Uterus (tissue), 4 donors: ENCODE measurements at places on chromosomes 5 and 9. TPM values are rescaled to one million over a fixed set of nuclear protein-coding genes. Genes with fewer than 3 reads are reported as not detected.

GRCh38 chr9:5851445-5851844 lies 18.5 kb upstream of the ERMP1 start:
- DNase-seq, result no peak

DNA sequence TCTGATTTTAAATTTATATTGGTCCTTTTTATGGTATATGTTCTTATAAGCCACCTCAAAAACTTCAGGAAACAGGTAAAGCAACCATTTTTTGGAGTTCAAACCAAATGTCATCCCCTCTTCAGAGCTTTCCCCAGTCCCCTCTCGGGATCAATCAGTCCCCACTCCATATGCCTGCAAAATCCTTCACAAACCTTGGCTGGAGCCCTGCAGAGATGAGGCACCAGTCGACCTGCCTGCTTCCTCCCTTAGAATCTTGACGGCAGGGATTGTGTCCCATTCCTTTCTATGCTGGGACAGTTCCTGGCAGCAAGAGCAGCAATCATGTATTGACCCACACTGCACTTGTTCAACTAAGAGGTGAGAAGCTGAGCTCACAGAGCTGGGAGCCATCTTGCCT lies 22.6 kb downstream of the B4GALT1 start:
- no peak for DNase-seq

GRCh38 chr9:137303893-137304382 lies 1.9 kb upstream of the NRARP start:
- no peak for DNase-seq

- DNase-seq, result no peak
These were observed 7.8 kb downstream of the DMRT2 start for GRCh38 chr9:1057910-1058309.

NRG2 gene
- 4.5 TPM for total RNA-seq

DNA sequence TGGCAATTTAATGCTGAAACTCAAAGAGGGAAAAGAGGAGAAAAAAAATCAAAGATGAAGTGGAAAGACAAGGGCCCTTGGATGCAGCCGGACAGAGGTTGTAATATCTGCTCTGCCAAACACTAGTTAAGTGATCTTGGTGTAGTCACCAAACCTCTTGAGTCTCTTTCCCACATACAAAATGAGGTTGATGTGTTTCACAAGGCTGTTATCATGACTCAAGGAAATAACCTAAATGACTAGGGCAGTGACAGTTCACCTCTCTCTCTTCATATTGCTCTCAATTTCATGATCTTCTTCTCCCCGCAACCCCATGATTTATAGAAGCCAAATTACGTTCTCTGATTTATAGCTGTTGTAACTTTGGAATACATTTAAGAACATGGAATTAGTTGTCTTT lies 44.9 kb downstream of the PIK3R1 start:
- DNase-seq, result no peak

DNA sequence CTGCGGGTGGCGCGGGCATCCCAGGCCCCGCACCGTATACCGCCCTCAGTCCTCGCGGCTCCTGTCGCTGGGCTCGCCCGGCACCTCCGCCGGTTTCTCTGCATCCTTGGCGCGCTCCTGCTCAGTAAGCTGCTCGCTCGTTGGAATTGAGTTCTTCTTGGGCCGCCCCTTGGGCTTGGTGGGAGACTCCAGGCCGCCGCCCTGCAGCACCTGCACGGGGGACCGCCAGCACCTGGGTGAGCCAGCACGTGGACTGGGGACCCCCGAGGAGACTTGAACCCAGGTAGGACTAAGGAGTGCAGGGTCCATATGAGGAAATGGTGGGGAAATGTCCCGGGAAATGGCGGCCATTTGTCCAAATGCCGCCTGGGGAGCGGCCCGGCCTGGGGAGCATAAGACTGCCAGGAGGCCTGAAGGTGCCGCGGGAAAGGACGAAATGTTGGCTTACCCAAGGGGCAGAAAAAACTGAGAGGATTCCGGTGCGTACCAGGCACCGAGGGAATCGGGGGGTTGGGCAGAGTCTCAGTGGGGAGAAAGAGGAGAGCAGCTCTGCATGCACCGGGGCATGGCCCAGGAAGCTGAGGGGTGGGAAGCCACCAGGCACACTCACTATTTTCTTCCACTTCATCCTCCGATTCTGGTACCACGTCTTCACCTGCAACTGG lies 2.9 kb downstream of the BARX1 start:
- DNase-seq, result no peak

- no peak for DNase-seq
These were observed 1897.5 kb downstream of the EFNA5 start for GRCh38 chr5:105773241-105773640.

- DNase-seq, result no peak
These were observed 726.1 kb downstream of the BRINP1 start for GRCh38 chr9:118643118-118643517.

DNA sequence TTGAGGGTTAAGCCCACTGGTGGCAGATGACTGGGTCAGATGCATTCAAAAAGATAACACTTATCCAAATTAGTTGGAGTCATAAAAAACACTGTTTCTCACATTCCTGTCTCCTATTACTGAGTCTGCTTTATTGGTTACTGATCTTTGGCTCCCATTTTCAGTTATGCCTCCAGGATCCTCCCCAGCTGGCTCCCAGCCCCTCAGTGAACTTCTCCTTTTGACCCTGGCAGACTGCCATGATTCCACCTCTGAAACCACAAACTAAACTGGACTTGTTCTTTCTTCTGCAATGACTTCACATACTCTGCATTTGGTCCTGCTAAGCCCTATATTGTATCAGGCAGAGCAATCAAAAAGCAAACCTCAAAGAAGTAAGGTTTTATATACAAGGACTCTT lies 860.8 kb upstream of the DMAC1 start:
- peak; percentile 54 for DNase-seq

CMYA5 gene
- total RNA-seq, result 15.8 TPM

GMCL2 gene
- total RNA-seq, result not detected

PTGDS gene
- 55.9 TPM for total RNA-seq

DNA sequence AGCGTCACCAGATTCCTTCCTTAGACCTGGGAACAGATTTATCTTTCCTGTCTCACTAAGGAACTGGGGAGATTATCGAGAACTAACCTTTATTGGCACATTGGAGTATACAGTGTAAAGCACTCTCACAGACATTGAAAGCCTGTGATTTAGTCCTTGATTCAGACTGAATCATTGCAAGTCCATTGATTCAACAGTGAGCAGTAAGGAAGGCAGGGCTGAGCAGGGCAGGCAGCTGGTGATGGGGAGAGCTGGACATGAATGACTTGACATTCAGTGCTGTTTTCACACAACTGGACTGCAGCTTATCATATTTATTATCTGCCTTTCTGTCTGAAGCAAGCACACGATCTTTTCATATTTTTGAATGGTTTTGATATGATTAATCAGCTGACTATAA lies 16.2 kb downstream of the ISOC1 start:
- no peak for DNase-seq

CDKN2B-AS1 gene
- total RNA-seq, result 0.35 TPM

SLC6A3 gene
- total RNA-seq, result not detected

ABITRAM gene
- total RNA-seq, result 13.1 TPM

GRCh38 chr9:131477816-131478419 lies 24.8 kb upstream of the POMT1 start:
- DNase-seq, result no peak

- DNase-seq, result no peak
These were observed 45.6 kb downstream of the NNT start for GRCh38 chr5:43648499-43649124.

MEIKIN gene
- total RNA-seq, result not detected

GRCh38 chr9:25709941-25710340 lies 31.7 kb upstream of the TUSC1 start:
- DNase-seq, result no peak

GRCh38 chr9:121989010-121989409 lies 104.1 kb downstream of the TTLL11 start:
- no peak for DNase-seq

DNA sequence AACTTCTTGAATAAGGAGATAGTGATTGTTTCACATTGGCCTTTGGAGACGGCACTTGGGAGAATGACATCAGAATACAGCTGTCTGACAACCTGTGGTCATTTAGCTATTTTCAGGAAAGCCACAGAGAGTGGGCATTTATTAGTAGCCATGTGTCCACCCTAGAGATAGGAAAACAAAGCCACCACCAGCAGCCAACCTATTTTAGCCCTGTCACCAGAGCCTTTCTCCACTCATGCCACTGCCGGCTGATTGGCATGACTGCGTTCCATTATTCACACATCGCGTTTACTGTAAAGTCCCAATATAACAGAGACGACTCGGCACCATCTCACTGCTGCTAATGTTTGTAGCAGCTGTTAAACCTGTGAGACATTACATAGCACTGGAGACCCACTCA lies 330.1 kb downstream of the NDUFS4 start:
- no peak for DNase-seq

DNA sequence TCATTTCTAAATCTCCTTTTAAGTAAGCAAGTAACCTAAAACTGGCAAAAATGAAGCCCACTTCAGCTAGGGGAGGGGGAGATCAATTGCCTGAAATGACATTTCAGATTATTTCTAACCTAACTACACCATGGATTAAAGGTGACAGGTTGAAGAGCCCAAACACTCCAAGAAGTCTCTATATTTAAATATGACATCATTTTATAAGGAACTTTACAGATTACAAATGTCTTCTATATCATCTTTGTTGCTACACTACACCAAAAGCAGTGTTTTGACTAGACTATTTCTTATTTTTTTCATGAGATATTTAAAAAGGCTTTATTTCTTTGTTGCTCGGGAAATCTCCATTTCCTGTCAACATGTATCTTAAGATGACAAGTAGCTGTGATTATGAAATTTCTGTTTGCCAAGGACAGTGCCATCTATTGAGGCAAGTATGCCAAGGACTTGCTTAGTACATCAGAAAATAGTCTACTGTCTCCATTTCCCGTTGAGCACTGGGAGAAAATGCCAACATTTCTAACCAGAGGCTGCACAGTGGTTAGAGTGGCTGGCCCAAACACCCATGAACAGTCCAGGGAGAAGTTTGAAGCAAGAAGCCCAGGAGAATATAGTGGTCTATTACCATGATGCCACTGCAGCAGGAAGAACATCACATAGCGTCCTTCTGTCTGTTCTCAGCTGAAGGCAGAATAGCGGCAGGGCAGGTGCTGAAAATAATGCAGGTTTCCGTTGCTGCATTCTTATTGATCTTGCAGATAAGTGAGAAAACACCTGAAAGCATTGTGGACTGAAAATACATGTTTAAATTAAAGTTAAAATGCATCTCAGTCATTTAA lies 93.4 kb upstream of the ITGA2 start:
- DNase-seq, result no peak

DNA sequence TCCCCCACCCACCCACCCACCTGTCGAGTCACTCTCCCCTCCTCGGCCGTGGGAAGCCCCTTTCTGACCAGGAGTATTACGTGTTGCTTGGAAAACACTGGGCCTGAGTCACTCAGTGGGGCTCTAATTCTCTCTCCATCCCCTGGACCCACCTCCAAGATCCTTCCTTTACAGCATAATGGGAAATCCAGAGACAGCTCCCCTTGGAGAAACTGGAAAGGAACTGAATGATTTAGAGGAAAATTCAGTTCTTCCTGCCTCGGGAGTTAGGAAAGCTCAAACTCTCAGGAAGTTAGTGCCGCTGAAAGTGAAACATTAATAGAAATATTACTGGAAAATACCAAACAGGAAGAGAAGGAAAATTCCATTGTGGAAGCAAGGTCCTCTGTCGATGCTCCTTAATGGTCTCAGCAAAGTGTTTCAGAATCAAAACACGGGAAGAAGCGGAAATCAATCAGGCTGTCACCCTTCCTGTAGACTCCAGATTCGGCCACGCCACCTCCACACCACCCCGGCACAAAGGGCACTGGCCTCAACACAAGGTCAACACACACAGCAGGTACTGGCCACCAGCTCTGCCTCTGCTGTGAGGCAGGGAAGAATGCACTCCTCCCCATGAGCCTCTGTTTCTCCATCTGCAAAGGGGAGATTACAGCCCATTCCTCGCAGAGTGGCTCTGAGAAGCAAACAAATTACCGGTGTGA lies 9.6 kb downstream of the SHB start:
- no peak for DNase-seq

MLANA gene
- not detected for total RNA-seq

DNA sequence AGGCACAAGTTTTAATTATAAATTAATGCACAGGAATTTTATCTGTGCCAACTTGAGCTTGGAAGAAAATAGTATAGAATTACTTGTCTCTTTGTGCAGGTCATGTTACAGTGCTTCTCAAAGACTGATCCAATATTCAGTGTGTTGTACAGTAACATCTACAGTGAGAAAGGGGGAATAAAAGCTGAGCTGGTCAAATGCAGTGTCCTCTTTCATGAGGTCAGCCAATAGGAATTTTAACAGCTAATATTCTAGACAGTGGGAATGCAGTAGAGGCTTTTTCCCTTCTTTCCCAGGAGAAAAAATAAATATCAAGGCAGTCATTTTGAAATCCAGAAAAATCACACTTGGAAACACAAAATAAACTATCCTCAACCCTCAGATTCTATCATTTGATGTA lies 95.7 kb upstream of the ITGA1 start:
- no peak for DNase-seq

DNA sequence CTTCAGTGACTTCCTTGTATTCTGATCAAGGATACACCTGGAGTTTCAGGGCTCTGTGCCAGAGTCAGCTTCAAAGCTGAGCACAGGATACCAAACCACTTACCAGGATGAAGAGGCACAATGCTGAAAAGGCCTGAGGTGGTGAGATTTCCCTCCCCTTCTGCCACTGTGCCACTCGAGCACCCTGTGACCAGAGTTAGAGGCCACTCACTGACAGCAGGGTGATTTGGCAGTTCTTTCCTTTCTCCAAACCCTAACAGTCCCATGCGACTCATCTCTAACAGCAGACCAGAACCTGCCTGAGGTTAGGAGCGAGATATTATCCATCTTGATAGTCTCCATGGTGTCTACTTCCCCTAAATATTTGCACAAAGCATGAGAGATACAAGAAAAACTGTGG lies 1.8 kb downstream of the PLGRKT start:
- no peak for DNase-seq

GRCh38 chr5:100872408-100873190 lies 30.5 kb downstream of the ST8SIA4 start:
- DNase-seq, result no peak

DNA sequence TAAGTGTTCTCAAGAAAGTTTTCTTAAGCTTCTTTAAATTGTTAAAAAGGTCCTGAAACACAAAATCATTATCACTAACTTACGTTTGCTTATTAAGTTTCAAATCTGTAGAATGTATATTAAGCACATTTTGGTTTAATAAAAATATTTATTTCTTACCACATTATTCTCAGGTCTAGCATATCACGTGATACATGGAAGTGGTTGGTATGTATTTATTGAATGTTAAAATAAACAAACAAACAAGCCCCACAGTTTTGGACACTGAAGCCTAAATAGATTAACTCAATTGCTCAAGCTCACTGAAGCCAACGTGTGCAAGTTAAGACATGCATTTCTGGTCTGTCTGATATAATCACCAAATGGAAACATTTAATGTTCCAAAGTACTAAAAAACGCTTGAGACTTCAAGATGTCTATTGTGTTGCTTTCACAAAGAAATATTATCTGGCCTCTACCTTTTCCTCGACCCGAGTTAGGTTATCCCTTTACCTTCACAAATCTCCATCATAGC lies 1136.9 kb downstream of the TAF11L14 start:
- DNase-seq, result no peak

DNA sequence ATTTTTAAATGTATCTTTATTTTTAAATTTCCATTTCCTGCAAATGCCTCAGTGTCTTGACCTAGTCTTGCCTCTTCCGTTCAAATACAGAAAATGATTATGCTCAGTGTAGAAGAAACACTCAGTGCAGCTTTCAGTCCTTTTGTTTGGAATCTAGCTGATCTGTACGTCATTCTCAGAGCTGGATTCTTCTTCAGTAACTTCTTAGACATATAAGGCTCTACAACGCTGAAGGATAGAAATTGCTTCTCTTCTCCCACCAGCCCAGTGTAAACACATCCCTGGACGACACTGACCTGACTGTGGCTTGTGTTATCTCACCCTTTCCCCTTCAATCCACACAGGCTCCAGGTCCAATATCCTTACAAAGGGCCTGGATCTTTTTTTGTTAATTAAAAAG lies 3.2 kb upstream of the ALDH1B1 start:
- DNase-seq, result no peak
